CD4-positive, alpha-beta memory T cell (primary cell): ENCODE measurements at places on chromosomes 5 and 9.

DNA sequence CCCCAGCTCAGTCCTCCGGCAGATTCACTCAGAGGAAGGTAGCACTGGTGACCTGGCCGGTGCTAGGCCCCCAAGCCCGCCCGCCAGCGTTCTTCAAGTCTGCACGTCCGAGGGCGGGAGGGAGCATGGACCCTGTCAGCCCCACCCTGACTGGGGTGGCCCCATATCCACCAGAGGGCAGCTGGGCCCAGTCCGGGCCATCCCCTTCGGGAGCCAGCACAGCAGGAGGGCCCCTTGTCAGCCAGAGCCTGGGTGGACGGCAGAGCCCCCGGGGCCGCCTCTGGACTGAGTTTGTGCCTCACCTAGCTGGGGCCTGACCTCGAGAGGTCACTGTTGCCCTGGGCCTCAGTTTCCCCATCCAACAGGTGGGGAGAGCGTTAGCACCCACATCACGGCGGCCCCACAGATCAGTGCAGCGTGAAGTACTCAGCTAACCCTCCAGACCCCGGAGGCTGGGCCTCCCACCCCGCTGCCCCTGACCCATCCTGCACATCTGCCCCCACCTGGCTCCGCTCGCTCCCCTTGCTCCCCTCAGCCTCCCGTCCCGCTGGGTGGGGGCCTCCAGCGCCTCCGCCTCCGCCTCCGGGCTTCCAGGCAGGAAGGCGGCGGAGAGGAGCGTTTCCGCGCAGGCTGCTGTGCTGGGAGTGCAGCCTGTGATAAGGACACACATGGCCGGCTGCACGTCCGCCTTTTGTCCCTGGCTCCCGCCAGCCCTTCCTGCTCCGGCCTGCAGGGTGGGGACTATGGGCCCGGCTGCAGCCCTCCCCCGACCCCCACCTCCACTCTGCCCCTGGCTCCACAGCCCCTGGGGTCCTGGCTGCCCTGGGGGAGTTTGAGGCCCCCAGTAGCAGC, 16.6 kb upstream of the EGFL7 start:
- no peak for DNase-seq

DNA sequence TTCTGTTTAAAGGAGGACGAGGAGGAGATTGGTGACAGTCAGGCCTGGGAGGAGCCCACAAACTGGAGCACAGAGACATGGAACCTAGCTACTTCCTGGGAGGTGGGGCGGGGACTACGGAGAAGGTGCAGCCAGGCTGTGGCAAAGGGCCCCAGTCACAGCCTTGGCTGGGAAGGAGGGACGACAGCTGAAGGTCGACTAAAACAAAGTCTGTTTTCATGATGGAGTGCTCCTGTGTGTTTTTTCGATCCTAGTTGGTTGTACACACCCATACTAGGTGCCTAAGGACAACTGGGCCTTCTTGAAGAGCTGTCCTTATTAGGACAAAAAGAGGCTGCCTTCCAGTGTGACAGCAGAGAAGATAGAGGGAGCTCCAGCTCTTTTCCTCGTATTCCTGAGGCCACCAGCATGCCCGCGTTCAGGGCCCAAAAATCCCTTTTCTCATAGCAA, 2.9 kb downstream of the CCDC107 start:
- DNase-seq, result no peak

- DNase-seq, result no peak
These were observed 9.3 kb upstream of the TRIM36 start for GRCh38 chr5:115179030-115179393.

GRCh38 chr5:36796155-36796554, 80.4 kb upstream of the NIPBL start:
- no peak for DNase-seq

GRCh38 chr9:12933957-12934356, 159.1 kb downstream of the LURAP1L start:
- no peak for DNase-seq

DNA sequence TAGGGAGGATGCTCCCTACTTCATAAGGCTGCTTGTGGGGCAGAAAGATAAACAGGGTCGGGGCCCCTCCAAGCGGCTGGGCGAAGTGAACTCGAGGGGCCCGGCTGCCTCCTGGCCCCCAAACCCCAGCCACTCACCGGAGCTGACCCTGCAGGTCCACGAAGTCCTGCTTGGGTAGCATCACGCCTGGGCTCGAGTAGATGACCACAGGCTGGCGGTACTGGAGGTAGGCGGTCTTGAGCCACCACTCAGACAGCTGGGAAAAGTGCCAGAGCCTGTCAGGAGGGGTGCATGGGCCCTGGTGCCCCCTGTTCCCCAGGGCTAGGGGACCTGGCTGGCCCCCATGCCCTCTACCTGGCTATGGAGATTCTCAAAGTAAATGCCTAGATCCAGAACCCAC, 6.5 kb downstream of the CRAT start:
- no peak for DNase-seq

GRCh38 chr5:172430354-172430753, 24.0 kb downstream of the SH3PXD2B start:
- DNase-seq, result no peak

DNA sequence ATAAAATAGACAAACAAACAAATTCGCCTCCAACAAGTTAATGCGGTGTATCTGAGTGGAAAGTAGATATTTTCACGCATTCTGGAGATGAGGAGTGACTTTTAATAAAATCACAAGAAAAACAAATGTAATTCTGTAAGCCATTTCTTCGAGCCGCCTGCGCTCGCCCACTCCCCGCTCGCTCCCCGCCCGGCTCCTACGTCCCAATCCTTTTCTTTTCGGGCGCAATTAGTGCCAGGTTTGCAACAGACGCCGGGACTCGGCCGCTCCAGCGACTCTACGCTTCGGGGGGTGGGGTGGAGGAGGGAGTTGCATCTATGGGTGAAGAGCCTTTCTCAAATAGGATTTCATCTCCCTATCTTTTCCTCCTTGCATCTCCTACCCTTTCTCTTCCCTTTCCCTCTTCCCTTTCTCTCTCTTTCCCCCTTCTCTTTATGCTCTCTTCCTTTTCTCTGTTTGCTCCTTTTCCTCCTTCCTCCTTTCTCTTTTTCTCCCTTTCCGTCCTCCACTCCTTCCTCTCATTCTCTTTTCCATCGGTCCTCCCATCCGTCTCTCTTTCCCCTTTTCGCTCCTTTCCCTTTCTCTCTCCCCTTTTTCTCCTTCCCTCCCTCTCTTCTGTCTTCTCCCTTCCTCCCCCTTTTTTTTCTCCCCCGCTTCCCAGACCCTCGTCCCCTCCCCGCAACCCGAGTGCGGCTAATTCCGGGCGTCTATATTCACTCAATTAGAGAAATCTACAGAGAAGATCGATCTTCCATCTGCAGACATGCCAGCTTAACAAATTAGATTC, 6.1 kb upstream of the OTP start:
- no peak for DNase-seq

- no peak for DNase-seq
These were observed 2.9 kb upstream of the ZMYND19 start for GRCh38 chr9:137593176-137593575.

DNA sequence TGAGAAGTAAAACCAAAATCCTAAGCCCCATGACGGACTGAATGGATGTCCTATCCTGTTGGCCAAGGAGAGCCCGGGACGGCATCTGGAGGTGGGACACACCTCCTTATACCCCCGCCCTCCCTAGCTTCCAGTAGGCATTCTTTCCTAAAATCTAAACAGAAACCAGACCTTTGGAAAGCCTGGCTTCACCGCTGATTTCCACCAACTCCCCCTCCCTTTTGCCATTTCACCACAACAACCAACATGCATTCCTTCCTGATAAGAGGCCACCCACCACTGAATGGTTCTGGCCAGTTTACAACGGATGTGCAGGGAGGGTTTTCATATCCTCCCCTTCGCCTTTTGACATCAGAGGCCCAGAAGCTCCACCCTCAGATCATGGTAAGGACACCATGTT, 9.2 kb upstream of the RARS1 start:
- DNase-seq, result no peak

DNA sequence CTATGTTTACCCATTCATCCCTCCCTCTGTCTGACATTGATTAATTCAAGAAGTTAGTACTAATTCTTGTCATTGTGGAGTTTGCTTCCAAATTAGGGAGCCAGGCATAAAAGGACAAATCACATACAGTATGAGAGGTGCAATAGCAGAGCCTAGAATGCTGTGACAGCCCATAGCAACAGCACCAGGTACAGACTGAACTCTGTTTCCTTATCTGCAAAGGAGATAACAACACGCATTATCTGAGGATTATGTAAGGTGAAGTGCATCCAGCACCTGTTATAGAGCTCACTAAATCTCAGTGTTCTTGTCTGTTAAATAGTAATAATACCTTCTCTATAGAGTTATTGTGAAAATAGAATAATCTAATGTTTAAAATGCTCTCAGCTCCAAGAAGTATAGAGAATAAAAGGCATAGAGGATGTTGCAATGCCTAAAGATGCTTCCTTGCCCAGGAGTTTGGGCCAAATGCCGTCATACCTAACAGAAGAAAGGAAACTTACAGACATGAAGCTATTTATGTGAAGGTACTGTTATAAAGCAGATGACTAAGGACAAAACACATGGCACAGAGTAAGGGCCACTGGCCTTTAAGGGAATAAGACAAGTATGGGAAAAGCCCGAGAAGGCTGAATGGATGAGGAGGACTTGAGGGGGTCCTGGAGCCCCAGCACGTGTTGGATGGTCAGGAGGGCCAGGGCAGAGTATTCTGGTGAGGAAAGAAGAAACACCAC, 214.5 kb downstream of the ATP10B start:
- DNase-seq, result no peak

GRCh38 chr9:91371894-91372293, 10.2 kb upstream of the AUH start:
- DNase-seq, result no peak

DNA sequence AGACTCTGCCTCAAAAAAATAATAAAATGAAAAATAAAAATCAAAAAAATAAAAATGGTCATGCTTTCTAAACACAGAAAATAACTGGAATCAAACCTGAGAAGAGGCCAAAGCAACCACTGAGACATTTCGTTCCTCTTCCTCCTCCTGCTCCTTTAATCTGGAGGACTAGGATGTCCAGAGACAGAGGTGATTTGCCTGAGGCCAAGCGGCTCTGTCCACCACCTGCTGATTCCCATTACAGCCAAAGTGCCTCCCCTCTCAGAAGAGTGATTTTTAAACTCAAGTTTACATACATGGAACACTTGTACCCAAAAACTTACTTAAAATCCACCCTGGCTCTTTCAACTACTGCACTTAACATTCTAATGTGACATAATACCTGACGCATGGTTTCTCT, 65.6 kb downstream of the TLE1 start:
- no peak for DNase-seq

DNA sequence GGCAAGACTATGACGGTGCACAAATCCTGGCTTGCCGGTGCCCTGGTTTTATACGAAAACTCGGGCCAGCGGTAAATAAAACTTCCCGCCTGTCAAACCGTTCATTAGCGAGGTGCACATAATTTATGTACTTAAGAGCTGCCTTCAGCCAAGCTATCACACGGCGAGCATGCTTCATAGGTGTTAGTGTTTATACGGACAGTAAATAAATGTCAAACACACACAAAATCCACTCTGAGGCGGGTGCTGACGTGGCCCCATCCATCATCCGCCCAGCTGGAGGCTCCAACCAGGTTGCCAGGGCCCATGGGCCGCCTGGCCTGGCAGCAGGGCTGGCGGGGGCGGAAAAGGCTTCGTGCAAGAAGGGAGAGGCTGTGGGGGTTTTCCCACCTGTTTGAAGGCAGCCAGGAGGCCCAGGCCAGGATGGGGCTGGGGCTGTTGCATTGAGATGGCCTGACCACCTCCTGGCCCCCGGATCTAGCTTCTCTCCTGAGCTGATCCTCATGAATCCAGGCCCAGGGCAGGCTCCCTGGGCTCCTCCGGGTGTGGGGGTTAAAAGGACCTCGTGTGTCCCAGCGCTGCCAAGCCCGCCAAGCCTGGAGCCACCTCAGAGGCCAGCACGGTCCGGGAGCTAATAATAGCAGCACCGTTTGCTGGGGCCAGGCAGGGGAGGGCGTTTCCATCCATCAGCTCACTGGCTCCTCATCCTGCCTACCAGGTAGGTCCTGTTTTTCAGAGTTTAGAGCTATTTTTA, 43.2 kb downstream of the BARX1 start:
- no peak for DNase-seq
